ENCODE measurements at places on chromosomes 5 and 9.

- no peak for DNase-seq
These were observed 5.8 kb downstream of the FAM219A start for GRCh38 chr9:34452568-34452967.

GRCh38 chr5:113204525-113205161 lies 228.0 kb downstream of the DCP2 start:
- DNase-seq, result no peak

GRCh38 chr5:144092508-144092907 lies 78.0 kb downstream of the YIPF5 start:
- no peak for DNase-seq

- no peak for DNase-seq
These were observed 139.6 kb downstream of the MTX3 start for GRCh38 chr5:79851391-79851863.

- no peak for DNase-seq
These were observed 963.0 kb upstream of the DMAC1 start for GRCh38 chr9:8762479-8763085.

DNA sequence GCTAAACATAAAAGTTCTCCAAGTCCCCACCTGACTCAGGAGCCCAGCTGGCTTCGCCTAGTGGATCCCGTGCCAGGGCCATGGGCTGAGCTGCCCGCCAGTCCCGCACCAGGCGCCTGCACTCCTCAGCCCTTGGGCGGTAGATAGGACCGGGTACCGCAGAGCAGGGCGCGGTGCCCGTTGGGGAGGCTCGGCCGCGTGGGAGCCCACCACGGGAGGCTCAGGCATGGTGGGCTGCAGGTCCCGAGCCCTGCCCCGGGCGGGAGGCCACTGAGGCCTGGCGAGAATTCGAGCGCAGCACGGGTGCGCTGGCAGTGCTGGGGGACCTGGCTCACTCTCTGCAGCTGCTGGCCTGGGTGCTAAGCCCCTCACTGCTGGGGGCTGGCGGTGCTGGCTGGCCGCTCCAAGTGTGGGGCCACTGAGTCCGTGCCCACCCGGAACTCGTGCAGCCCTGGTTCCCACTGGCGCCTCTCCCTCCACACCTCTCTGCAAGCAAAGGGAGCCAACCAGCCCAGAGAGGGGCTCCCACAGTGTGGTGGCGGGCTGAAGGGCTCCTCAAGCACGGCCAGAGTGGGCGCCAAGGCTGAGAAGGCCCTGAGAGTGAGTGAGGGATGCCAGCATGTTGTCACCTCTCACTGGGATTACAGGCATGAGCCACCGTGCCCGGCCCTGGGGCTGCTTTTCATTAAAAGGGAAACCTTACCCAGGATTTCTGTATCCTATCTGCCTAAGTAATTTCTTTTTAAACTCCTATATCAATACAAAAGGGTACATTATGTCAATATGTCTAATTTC lies 9.7 kb upstream of the SPZ1 start:
- DNase-seq, result no peak

DNA sequence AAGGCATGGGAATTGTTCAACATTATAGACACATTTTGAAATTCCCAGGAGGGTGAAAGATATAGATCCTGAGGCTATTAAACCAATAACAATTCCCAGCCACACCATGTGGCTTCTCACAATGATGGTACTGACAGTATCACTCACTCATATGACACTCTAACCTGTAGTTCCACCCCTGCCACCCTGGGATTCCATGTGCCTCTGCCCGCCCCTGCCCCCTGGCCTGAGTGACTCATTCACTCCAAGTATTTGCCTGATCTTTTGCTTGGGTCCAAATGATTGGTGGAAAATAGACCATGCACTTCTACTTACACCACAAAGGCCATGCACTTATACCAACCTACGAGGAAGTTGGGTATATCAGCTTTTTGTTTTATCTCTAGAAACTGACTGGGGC lies 305.2 kb upstream of the DAB2 start:
- no peak for DNase-seq

DNA sequence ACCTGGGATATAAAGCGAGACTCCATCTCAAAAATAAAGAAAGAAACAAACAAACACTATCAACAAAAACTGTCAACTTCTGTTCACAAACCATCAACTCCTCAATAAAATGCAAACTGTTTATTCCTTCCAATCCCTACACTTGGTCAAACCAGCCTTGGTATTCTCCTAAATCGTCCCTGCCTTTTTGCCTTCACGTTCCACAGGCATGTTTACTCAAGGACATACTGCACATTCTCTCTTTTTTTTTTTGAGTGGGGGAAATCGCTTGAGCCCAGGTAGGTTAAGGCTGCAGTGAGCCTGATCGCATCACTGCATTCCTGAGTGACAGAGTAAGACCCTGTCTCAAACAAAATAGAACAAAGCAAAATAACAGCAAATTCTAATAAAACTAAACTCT lies 13.0 kb downstream of the UBAP2 start:
- no peak for DNase-seq

DNA sequence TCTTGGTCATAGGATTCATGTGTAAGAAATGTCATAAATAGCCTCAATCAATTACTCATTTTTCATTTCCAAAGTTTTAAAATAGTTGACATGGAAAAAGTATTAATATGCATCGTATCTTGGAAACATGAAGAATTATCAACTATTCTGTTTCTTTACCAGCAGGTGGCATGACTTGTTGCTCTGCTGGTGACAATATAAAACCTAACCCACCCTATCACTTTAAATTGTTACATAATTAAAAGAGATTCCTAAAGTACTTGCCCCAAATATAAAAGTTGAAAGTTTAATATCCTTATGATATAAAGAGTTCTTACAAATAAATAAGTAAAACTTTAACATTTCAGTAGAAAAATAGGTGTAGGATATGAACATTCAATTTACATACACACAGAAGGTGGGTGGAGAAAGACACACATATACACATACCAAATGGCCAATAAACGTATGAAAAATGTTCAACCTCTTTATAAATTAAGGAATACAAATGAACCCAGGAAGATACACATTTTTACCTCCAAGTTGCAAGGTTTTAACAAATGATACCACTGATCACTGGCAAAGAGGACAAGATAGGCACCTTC lies 30.6 kb downstream of the MAP1B start:
- no peak for DNase-seq

GRCh38 chr5:180078348-180078747 lies 6.8 kb upstream of the RNF130 start:
- DNase-seq, result no peak

DNA sequence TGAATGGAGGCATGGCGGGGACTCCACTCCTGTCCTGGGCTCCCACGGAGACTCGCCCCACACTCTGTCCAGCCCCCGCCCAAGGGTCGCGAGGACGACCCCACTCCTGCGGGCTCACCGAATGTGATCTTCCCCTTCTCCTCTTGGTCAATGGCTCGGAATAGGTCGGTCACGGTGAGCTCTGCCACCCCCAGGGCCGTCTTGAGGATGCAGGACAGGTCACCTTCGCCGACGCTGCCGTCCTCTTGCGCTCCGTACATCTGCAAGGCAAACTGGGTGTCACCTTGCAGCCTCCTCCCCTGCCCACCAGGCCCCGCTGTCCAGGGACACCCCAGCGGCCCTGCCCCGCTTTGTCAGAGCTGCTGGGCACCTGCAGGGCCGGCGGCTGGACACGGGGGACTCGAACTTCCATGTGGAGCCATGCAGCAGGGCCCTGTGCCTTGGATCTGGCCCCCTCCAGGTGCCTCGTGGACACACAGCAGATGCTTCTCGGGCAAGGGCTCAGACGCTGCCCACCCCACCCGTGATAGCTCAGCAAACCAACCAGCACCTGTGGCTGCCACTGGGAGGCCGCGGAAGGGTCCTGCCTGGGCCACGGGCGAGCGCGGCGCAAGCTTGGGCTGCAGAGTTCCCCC lies 21.5 kb upstream of the SLC6A3 start:
- DNase-seq, result no peak

GRCh38 chr9:18710065-18710464 lies 236.1 kb downstream of the ADAMTSL1 start:
- DNase-seq, result no peak

- DNase-seq, result no peak
These were observed 7.8 kb downstream of the SH3PXD2B start for GRCh38 chr5:172446336-172447051.

- DNase-seq, result peak; percentile 81
These were observed 188.4 kb downstream of the SNCAIP start for GRCh38 chr5:122500245-122501088.

DNA sequence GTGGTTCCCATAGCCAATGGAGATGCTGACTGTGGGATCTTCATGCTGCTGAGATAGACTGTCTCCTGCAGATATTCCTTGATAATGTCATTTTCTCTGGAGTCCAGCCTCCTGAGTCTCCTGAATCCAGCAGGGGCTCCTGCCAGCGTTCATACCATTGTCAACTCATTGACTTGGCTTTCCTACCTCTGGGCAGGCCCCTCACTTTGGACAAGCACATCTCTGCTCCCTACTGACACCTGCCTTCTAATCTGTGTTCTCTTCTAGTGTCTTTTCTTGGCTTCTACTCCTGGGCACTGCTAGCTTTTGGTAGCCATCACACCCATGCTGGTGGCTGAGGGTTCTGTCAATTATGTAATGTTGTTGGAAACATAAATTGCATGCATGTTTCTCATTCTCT lies 138.0 kb downstream of the ADCY2 start:
- no peak for DNase-seq

DNA sequence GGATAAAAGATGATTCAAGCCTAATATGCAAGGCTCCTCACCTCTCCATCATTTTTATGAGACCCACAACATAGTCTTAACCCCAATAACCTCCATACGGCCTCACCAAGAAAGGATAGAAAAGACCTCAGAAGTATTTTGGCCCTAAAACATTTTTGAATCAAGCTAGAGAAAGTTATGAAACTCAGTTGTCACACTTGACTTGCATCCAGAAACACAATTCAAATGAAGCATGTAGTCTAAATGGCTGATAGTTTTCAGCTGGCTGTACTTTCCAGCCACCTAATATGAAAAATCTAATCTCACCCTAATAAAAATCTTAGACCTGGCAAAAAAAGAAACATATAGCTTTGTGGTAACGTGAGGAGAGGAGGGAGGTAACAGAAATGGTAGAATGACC lies 116.1 kb downstream of the ARL15 start:
- DNase-seq, result peak; percentile 37

GRCh38 chr9:28050941-28051340 lies 477.7 kb upstream of the C9orf72 start:
- DNase-seq, result no peak

- no peak for DNase-seq
These were observed 59.9 kb upstream of the IL6ST start for GRCh38 chr5:56054666-56055065.

GRCh38 chr9:127887792-127888191 lies 10.3 kb upstream of the AK1 start:
- peak; percentile 17 for DNase-seq

DNA sequence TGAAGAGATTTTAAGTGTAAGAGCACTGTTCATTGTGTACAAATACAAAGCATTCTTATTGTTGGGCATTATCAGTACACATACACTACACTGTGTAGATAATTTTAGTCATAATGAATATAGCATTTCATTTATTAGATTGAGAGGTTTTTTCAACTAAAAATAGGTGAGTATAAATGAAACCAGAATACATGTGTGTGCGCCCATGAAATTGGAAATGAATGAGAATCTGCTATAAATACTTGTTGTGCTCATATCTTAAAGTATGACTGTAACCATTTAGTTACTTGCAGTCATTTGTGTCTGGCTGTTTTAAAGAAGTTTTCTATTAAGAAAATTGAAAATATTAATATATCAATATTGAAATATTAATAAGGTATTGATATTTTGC lies 189.0 kb upstream of the MEF2C start:
- no peak for DNase-seq

DNA sequence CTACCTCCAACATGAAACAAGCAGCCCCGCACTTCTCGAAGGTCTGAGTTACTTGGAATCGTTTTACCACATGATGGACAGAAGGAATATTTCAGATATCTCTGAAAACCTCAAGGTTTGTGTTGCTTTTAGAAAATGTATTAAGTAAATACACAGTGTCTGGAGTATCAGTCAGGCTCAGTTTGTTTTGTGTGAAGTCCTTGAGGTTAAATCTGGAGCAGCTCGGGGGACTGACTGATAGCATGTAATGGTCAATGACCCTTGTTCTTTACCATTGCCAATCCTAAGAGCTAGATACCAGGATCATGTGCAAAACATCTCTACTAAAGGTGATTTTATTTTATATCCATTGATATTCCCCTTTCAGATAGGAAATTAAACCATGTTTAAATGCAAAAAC lies 26.9 kb upstream of the LNPEP start:
- no peak for DNase-seq

GRCh38 chr9:87732756-87733155 lies 6.8 kb downstream of the CTSL start:
- DNase-seq, result no peak

DNA sequence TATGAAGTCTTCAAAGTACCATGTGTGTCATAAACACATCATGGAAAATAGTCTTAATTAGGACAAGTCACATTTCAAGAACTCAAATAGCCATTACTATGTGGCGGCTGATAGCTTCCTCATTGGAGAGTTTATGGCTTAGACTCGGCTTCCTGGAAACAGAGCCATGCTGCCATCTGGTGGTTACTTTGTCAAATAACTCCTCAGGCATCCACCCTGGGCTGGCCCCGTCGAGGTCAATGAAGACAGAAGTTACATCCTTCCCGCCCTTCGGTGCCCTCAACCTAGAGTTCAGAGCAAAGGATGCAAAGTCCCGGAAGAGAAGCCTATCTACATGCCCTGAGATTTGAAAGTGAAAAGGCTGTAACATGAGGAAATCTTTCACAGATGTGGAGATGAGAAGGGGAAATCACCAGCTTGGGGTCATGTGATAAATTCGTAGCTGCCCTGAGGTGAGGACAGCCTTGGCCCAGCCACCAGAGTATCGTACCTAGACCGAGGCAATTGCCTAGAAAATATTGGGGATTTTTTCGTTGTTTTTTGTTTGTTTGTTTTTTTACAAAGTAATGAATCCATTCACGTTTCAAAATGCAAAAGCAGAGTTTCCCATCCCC lies 45.5 kb upstream of the ZNF169 start:
- DNase-seq, result peak; percentile 77

DNA sequence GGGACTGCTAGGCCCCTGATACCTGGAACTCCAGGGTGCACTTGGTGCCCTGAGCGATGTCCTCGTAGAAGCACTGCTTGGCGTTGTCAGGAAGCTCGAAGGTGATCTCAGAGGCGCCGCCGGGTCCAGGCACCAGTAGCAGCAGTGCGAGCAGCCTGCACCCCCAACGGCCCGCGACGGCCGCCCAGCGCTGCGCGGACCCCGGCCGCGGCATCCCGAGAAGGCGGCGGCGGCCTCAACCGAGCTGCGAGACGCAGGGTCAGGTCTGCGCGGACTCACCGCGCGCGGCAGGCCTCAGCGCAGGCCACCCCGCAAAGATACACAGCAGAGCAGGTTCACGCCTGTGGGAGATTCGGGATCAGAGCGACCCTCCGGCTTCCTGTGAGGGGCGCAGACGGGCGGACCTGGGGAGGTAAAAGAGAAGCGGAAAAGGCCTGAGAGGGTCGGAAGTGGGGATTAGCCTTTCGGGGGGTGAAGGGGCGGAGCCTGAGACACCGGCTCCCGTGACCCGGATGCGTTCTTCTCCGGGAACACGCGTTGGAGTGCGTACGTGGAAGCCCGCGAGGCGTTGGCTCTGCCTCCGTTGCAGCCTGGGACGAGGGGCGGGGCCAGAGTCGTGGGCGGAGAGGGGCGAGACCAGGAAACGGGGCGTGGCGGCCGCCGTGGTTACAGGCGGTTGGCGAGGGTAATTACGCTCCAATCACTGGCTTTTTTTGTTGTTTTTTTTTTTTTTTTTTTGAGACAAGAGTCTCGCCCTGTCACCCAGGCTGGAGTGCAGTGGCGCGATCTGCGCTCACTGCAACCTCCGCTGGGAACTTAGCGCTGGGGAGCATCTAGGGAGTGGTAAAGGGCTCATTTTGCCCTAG lies at the start of gene TMED7:
Gene TMED7, minus strand, starts transcription at position 458 of the 866 bp plus-strand sequence. Its CDS starts 244 bp downstream, at position 214.
- DNase-seq, result peak; percentile 100

- no peak for DNase-seq
These were observed 15.6 kb downstream of the MLLT3 start for GRCh38 chr9:20606652-20607051.
